Uterus (tissue), 4 donors: ENCODE measurements at places on chromosomes 16 and 17. TPM values are rescaled to one million over a fixed set of nuclear protein-coding genes. Genes with fewer than 3 reads are reported as not detected.

Gene KAT2A
- total RNA-seq, result 41.2 TPM

Gene SEC14L5
- total RNA-seq, result 2.0 TPM

Gene CA4
- total RNA-seq, result 22.5 TPM

Gene TNFRSF17
- not detected for total RNA-seq

Gene PRR35
- total RNA-seq, result not detected

Gene SLC38A7
- total RNA-seq, result 6.7 TPM

Gene WNT3
- not detected for total RNA-seq

Gene CA5A
- not detected for total RNA-seq

- no peak overlapping the region for H3K4me3 ChIP-seq
- no peak overlapping the region for H3K27ac ChIP-seq
- no peak for DNase-seq
- no peaks in the 10 kb centered on the region for H3K36me3 ChIP-seq
- H3K27me3 ChIP-seq, result no peaks in the 10 kb centered on the region
- H3K4me1 ChIP-seq, result no peaks in the 10 kb centered on the region
Measured at GRCh38 chr17:8643855-8644506, 13.5 kb upstream of the MYH10 start.

GRCh38 chr16:4689864-4690704 lies 3.3 kb upstream of the NUDT16L1 start:
- DNase-seq, result no peak
- H3K4me1 ChIP-seq, result peaks cover 7% of the 10 kb centered on the region
- H3K36me3 ChIP-seq, result no peaks in the 10 kb centered on the region
- no peak overlapping the region for H3K27ac ChIP-seq
- H3K27me3 ChIP-seq, result no peaks in the 10 kb centered on the region

DNA sequence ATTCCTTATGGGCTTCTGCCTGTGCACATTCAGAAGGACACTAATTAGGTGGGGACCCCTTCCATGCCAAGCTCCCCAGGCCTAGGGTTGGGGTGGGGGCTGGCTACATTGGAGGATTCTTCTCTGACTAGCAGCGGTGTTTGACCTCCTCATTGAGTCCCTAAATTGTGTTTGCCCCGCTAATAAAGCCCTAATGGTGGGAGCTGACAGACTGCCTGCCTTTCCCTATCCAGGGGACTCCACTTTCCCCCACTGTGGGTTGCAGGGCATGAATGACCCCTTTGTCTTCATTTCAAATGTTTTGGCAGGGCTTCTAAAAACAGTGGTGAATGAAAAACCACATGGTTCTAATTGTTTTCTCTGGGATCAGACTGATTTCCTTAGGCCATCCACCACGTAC lies 476.8 kb upstream of the CDH11 start:
- H3K27me3 ChIP-seq, result no peaks in the 10 kb centered on the region
- DNase-seq, result no peak
- no peaks in the 10 kb centered on the region for H3K36me3 ChIP-seq
- H3K27ac ChIP-seq, result no peak overlapping the region
- no peak overlapping the region for H3K4me3 ChIP-seq

DNA sequence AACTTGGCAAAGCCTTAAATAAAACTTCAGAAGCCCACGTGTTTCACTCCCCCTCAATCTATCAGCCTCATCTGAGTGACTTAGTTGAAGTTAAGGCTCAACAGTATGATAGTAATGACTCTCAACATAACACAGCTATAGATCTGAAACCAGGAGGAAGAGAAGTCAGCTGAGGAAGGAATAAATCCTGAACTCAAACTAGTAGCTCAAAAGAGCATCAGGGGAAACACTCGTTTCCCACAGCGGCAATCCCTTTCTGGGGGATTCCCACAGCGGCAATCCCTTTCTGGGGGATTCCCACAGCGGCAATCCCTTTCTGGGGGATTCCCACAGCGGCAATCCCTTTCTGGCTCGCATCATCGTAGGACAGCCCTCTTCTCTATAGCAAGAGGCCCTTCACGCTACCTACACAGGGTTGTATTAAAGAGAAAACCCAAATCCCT lies 56.8 kb downstream of the ZZEF1 start:
- H3K27me3 ChIP-seq, result no peaks in the 10 kb centered on the region
- no peaks in the 10 kb centered on the region for H3K4me1 ChIP-seq
- no peak overlapping the region for H3K4me3 ChIP-seq
- DNase-seq, result no peak

GRCh38 chr16:30381291-30382041 lies 895 bp downstream of the SEPTIN1 start:
- H3K4me3 ChIP-seq, result no peak overlapping the region
- H3K36me3 ChIP-seq, result no peaks in the 10 kb centered on the region
- no peak overlapping the region for H3K27ac ChIP-seq

DNA sequence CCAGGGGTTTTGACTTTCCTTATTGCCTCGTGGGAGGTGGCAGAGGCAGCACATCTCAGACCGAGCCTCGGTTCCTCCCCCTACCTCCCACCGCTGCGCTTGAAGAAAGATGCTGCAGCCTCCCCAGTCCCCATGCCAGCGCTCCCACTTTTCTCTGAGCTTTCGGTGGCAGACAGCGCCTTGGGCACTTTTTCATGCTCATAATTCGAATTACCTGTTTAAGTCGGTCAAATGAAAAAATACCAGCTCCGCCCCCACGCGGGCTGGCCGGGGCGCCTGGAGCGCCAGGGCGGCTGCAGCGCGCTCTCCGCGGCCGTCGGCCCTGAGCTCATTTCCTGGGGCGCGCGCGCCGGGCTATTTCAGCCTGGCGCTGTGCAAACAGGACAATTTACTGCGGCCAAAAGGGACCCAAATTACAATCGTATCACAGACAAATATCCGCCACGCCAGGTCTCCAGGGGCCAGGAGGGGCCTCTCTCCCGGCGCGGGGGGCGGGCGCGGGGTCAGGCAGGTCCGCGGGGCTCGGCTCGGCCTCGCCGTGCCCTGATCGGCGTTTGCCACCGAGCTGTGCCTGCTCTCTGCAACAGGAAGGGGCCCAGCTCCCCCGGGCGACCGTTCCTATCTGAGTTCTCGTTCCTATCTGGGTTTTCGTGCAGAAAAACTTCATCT lies 45.0 kb downstream of the SOST start:
- H3K36me3 ChIP-seq, result no peaks in the 10 kb centered on the region
- peak overlapping the region; percentile 12 for H3K4me3 ChIP-seq
- DNase-seq, result no peak
- no peaks in the 10 kb centered on the region for H3K4me1 ChIP-seq

DNA sequence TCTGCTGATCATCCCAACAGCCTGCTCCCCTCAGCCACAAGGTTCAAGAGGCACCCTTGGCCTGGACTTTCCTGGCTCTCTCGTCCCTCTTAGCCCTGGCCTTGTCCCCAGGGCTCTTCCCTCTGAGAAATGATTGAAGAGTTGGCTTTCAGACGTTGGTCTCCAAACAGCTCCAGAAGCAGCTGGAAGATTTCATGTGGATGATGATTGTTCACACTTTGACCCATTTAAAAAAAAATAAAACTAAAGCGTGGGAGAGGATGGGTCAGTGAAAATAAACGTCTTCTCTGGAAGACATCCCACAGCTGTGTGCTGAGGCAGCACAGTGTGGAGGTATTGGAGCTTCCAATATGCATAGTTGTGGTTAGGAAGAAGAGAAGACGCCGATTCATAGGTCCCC lies 54.7 kb upstream of the CDH11 start:
- peak; percentile 60 for DNase-seq
- H3K4me3 ChIP-seq, result no peak overlapping the region
- H3K27ac ChIP-seq, result peak overlapping the region; percentile 34
- peaks cover 4% of the 10 kb centered on the region for H3K4me1 ChIP-seq
- no peaks in the 10 kb centered on the region for H3K27me3 ChIP-seq

GRCh38 chr17:62994931-62995330 lies 28.9 kb downstream of the TANC2 start:
- no peaks in the 10 kb centered on the region for H3K36me3 ChIP-seq
- H3K27ac ChIP-seq, result no peak overlapping the region
- H3K4me1 ChIP-seq, result no peaks in the 10 kb centered on the region
- no peaks in the 10 kb centered on the region for H3K27me3 ChIP-seq
- no peak for DNase-seq

DNA sequence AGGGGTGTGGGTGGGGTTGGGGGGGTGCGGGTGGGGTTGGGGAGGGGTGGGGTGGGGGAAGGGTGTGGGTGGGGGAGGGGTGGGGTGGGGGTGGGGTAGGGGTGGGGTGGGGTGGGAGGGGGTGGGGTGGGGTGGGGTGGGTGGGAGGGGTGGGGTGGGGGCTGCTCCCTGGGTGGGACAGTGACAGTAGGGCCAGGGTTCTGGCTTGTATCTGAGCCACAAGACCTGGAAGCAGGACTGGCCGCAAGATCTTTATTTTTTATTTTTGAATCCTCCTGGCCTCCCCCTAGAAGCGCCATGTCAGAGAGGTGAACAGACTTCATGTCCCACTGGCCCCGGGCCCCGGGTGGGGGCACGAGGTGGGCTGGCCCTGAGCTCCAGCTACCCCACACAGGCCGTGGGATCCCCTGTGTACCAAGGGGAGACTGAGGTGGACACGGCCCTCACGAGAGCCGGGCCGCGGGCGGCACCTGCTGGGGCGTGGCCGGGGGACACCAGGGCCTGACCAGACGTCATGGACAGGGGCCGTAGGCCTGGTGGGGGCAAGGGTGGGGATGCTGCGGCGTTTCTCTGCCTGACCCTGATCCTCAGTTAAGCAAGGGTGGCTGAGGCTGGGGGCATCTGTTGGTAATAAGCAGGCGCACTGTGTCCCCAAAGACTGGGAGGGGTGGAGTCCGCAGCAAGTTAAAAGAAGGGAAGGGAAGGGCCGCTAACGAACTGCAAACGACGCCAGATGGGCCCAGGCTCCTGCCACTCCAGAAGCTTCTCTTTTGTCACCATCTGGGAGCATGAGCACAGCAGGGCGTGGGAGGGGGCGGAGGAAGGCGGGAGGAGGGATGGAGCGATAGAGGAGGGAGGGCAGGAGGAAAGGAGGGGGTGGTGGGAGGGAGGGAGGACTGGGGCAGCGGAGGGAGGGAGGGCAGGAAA lies 22.3 kb upstream of the PABPN1L start:
- no peak overlapping the region for H3K27ac ChIP-seq
- no peak overlapping the region for H3K4me3 ChIP-seq

DNA sequence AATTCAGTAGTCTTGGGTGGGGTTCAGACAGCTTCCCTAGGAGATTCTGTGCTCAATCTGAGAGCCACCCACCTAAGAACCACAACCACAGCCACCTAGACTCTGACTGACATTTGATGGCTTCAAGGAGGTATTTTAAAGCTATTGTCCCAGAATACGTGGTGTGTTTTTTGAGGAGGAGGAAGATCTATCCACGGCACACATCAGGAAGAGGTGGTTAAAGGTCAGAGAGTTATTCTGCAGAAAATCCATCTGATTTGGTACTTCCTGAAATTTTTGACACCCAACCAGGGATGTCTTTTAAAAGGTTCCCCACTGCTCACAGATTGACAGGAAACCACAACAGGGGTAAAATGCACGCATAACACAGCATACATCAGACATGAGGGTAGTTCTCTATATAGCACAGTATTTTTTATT lies 25.1 kb downstream of the SMARCE1 start:
- peaks cover 3% of the 10 kb centered on the region for H3K4me1 ChIP-seq
- no peaks in the 10 kb centered on the region for H3K27me3 ChIP-seq
- H3K36me3 ChIP-seq, result no peaks in the 10 kb centered on the region
- H3K27ac ChIP-seq, result no peak overlapping the region
- no peak for DNase-seq
- H3K4me3 ChIP-seq, result no peak overlapping the region

DNA sequence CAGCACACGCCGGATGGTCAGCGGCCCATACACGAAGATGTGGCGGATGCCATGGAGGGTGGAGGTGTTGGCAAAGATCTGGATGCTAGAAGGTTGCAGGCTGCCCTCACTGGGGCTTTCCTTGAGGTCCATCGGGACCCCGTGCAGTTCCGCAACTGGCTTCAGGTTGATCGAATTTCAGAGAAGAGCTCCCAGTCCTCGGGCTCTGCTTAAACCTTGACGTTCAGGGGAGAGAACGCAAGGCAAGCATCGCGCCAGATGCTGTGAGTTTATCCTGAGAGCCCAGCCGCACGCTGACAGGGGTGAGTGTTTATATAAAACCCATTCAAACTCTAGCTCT lies 98.7 kb upstream of the CCL2 start:
- H3K4me3 ChIP-seq, result no peak overlapping the region
- H3K27ac ChIP-seq, result no peak overlapping the region
- H3K36me3 ChIP-seq, result no peaks in the 10 kb centered on the region
- no peaks in the 10 kb centered on the region for H3K4me1 ChIP-seq
- no peaks in the 10 kb centered on the region for H3K27me3 ChIP-seq

DNA sequence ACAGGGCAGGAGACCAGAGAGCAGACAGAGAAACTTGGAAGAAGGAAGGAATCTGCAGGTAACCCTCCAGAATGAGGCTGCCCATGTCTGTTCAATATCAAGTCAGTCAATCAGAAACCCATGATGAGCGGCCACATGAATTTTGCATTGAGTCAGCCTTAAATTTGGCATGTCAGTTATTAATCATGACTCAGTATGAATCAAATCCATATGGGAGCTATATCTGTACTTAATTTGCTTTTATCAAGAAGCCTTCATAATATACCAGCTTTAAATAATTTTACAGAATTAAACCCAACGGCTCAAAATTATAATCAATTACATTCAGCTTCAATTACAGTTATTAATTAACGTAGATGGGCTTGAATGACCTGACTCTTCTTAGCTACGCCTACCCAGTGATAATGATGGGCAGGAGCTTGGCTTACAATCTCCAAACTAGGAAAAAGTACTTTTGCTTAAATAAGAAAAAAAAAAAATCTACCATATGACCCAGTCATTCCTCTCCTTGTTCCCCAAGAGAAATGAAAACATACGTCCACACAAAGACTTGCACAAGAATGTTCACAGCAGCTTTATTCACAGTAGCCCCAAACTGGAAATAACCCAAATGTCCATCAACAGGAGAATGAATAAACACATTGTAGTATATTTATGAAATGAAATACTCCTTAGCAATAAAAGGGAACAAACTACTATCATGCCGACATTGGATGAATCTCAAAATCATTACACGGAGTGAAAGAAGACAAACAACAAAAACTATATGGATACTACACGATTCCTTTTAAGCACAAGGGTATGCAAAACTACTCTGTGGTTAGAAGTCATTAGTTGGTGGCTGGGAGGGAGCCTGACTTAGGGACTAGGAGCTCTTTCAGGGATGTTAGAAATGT lies 48.6 kb downstream of the SLC39A11 start:
- H3K4me3 ChIP-seq, result no peak overlapping the region
- H3K36me3 ChIP-seq, result no peaks in the 10 kb centered on the region
- DNase-seq, result no peak
- H3K27me3 ChIP-seq, result no peaks in the 10 kb centered on the region
- H3K27ac ChIP-seq, result no peak overlapping the region

- H3K27ac ChIP-seq, result no peak overlapping the region
- no peaks in the 10 kb centered on the region for H3K36me3 ChIP-seq
- no peaks in the 10 kb centered on the region for H3K4me1 ChIP-seq
- no peak for DNase-seq
- H3K4me3 ChIP-seq, result no peak overlapping the region
Measured at GRCh38 chr16:8878523-8878911, 3.6 kb upstream of the LITAFD start.

GRCh38 chr17:19317359-19318095 lies 45.0 kb downstream of the B9D1 start:
- peak overlapping the region; percentile 49 for H3K27ac ChIP-seq
- H3K27me3 ChIP-seq, result no peaks in the 10 kb centered on the region
- no peak overlapping the region for H3K4me3 ChIP-seq
- no peaks in the 10 kb centered on the region for H3K36me3 ChIP-seq
